Stimulated activated CD8-positive, alpha-beta memory T cell treated with anti-CD3 and anti-CD28 coated beads, Interleukin-15, amount 100 ng/mL, for 4 hours (primary cell): ENCODE measurements at places on chromosomes 3 and 15.

DNA sequence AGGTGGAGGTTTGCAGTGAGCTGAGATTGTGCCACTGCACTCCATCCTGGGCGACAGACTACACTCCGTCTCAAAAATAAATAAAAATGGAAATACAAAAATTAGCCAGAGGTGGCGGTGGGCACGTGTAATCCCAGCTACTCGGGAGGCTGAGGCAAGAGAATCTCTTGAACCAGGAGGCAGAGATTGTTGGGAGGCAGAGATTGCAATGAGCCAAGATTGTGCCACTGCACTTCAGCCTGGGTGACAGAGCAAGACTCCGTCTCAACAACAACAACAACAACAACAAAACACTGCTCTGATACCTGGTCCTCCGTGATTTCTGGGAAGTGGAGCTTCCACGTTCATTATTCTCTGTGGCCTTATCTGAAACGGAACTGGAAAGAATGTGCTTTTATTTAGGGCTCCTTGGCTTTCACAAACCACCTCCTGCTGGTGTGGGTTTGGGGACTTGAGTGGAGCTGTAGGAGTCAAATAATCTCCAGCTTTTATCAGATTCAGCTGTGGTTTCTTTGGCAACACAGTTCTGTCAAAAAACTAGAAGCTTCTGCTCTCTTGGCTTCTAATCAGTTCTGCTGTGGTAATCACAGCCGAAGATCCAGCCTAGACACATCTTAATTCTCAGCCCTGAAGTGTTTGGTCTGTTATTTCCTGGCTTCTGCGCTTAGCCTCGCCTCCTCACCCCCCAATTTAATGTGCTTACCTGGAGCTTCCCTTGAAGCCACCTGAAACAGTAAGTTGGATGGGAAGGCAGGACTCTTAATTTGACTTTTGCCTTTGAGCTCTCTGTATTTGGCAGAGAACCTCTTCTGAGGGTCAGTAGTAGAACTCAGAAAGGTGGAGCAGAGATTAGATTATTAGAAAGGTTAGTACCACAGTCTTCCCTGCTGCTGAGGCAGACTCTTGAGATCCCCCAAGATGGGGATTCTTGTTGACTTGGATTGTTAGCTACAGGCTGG lies 21.4 kb downstream of the IRAK2 start:
- DNase-seq = no peak

DNA sequence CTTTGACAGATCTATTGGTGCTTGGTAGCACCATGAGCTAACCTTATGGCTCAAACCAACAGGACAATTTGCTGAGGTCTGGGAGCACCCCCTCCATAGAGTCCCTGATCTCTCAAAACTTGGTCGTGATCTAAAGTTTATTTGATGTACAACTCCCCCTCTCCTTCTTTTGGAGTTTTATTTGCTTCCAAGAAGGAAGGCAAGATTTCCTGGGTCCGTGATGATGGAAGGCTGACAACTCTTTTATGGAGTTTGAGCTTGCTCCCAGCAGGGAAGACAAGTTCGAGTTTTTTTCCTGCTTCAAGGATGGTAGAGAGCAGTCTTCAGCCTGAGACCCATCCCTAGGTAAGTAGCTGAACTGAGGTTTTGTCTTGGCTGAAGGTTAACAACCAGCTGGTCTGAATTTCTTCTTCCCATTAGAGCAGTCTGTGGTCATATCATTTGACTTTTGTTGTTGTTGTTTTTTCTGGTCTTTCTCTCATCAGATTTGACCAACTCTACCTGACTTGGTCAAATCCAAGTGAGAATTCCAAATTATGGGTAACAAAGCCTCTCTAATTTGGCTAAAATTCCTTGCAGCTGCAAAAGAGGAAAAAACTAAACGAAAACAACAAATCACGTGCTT lies 2.8 kb upstream of the MUC20 start:
- no peak for DNase-seq

- no peak for DNase-seq
These were observed 151.9 kb downstream of the CADPS start for GRCh38 chr3:62723166-62723913.

- no peak for DNase-seq
These were observed 2.3 kb upstream of the DNAH1 start for GRCh38 chr3:52313774-52314188.
